ENCODE measurements at places on chromosomes 2 and 18.

DNA sequence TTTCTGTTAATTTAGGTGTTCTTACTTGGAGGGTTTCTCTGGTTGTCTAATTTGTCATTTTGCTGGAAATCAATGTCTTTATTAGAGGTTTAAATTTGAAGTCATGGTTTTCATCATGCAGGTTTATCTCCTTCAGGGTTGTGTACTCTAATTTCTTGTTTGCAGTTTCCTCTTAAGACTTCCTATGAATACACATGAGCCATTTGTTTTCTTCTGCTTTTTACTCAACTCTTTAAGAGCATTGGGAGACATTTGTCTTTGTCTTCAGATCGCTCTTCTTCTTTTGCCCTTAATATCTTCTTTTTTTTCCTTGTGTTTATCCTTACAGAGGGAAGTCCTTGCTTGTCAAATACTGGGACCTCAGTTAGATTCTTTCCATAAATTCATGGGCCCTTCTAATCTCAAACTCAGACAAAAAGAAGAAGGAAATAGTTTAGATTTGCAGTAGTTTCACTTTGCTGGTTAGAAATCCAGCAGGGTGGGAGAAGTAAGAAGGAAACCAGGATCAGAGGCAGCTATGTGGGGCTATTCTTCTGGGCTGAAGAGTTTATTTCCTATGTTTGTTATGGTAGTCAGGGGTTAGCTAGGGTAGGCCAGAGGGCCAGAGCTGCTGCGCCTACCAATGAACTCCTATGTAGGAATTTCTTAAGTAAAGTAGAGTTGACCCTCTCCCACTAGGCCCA lies 176.6 kb downstream of the DYSF start:
- DNase-seq = no peak

DNA sequence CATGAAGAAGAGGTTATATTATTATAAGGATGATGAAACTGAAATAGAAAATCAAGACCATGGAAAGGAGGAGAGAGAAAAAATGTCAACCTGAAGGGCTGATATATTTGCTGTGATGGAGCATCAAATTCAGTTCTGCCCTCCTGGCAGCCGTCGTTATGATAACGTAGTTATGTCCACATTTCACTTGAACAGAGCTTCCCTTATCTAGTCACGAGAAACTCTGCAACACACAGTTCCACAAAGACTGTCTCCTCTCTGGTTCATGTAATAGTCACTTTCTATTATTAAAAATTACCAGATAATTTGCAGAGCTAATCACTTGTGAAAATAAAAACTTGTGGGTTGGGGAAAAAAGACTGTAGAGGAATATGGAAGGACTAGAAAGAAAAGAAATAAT lies 19.5 kb upstream of the RBMS1 start:
- no peak for DNase-seq

- DNase-seq = no peak
Measured at GRCh38 chr2:238031751-238032150, 29.1 kb upstream of the SCLY start.

- no peak for DNase-seq
Measured at GRCh38 chr18:39500306-39500705, 1934.7 kb upstream of the CELF4 start.

- DNase-seq = no peak
Measured at GRCh38 chr2:72104821-72105588, 42.7 kb downstream of the CYP26B1 start.

GRCh38 chr2:222745836-222746559 lies 74.5 kb downstream of the MOGAT1 start:
- no peak for DNase-seq

- DNase-seq = no peak
Measured at GRCh38 chr18:57900906-57901435, 97.9 kb upstream of the ATP8B1 start.

DNA sequence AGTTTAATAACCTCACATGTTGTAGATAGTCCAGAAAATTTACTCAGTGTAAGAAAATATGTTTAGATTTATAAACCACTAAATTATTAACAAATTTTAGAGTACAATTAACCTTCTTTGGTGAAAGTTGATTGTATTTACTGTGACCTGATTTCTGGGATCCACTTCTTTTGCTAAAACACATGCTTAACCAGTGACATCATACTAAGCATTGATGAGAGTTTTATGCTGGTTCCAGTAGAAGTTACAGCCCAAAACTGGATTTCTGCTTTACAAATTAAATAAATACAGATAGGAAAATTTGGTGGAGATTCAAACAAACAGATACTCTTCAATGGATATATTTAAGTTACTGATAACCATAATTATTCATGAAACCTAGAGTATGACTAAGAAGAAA lies 40.9 kb downstream of the RBBP8 start:
- no peak for DNase-seq

GRCh38 chr2:186543561-186544131 lies 46.2 kb upstream of the ITGAV start:
- no peak for DNase-seq

DNA sequence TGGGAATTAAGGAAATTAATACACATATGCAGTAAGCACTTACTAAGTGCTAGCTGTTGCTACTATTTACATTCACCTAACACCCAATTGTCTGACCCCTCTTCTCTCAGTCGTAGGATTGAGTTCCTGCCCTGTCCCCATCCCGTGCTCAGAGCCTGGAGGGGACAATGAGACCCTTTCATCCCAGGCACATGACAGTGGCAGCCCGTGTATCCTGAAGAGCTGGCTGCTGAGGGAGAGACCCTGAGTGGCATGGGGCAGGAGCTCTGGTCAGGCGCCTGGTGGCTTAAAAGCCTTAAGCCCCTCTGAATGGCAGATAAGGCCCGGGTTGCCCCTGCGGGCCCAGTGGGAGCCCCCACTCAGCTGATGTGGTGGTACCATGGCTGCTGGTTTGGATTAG lies 99.0 kb downstream of the DYSF start:
- DNase-seq = no peak

GRCh38 chr18:54284981-54285785 lies 15.9 kb downstream of the POLI start:
- DNase-seq = no peak

GRCh38 chr2:138950486-138950885 lies 170.3 kb upstream of the NXPH2 start:
- no peak for DNase-seq

- DNase-seq = no peak
Measured at GRCh38 chr2:143847257-143847656, 672.7 kb downstream of the ZEB2 start.

DNA sequence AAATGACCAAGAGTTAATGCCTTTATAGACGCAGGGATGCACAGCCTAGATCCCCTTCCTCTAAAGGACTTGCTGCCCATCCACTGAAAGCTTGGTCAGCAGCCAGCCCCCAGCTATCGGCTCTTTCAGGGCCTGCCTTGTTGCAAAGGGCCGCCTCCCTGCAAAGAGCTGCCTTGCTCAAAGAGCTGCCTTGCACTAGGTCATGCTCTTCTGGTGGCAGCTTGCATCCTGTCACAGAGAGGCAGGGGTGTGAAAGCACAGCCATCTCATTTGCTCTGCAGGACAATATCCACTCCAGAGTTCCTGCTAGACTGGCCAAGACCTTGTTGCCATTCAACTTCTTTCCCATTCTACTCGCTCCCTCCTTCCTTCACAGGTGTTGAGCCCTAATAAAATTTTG lies 137.1 kb downstream of the MCFD2 start:
- DNase-seq = no peak
